Right cardiac atrium (tissue), 5 donors: ENCODE measurements at places on chromosomes 12 and 14.
A peak's percentile ranks its signal among the peaks of the same experiment; 100 is the strongest.

GRCh38 chr12:25195056-25195971, at the start of the genes DNAI7 and ETFRF1:
DNAI7 (minus strand) TSS chr12:25195160; CDS start chr12:25195078, 82 bp downstream.
ETFRF1 (plus strand) TSS chr12:25195237; CDS start chr12:25203957, 8,720 bp downstream.
- peak; percentile 99 for DNase-seq

GRCh38 chr12:113120670-113121370, 14.7 kb downstream of the RASAL1 start:
- no peak for DNase-seq

- peak; percentile 88 for DNase-seq
Observed at GRCh38 chr14:81169711-81170103, 51.1 kb downstream of the GTF2A1 start.

GRCh38 chr12:111111681-111112080, 191.3 kb upstream of the MYL2 start:
- no peak for DNase-seq

DNA sequence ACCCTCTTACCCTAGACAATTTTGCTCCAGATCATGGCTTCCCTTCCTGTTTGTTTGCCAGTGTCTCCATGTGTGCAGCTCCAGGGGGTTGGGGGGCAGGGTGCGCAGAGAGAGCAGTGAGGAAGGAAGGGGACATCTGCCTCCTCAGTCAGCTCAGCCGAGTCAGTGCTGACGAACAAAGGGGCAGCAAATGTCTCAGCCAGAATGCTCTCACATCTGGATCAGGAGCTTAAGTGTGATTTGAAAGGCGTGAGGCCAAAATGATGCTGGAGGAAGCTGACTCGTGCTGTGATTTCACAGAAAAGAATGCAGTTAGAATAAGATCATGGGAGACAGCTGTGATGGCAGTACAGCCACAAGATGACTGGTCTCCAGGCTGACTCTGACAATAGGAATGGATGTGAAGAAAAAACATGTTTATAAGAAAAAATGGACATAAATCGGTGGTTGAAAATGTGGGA, 27.1 kb upstream of the CDK17 start:
- DNase-seq = no peak

GRCh38 chr12:89029961-89030360, 322.3 kb downstream of the DUSP6 start:
- no peak for DNase-seq

DNA sequence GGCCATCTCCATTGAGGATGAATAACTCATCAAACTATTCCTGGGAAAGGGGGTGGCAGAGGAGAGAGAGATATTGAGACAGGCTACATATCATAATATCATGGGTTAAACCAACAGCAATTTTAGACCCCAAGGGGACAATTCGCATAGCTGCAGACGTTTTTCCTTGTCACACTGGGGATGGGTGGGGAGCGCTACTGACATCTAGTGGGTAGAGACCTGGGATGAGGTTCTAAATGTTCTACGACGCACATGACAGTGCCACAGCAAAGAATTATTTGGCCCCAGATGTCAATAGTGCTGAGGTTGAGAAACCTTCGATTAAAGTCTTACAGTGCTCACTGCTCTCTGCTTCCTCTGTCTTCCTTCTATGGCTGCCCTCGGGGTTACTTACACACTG, 425.6 kb downstream of the NRXN3 start:
- no peak for DNase-seq

DNA sequence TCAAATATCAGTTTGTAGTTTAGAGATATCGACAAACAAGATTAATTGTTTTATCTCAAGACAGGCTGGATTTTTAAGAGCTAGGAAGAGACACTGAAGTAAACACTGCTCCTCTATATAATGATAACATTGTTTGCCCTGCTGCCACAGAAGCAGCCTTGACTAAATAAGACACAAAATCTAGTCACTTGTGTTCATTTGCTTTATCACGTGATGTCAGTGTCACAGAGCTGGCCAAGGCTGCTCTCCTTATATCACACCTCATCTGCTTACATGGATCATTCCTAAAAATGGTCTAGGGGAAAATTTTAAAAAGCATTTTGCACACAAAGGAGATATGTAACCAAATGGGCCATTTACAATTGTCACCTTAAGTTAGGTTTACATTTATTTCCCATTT, 64.1 kb downstream of the SOX5 start:
- DNase-seq = no peak

DNA sequence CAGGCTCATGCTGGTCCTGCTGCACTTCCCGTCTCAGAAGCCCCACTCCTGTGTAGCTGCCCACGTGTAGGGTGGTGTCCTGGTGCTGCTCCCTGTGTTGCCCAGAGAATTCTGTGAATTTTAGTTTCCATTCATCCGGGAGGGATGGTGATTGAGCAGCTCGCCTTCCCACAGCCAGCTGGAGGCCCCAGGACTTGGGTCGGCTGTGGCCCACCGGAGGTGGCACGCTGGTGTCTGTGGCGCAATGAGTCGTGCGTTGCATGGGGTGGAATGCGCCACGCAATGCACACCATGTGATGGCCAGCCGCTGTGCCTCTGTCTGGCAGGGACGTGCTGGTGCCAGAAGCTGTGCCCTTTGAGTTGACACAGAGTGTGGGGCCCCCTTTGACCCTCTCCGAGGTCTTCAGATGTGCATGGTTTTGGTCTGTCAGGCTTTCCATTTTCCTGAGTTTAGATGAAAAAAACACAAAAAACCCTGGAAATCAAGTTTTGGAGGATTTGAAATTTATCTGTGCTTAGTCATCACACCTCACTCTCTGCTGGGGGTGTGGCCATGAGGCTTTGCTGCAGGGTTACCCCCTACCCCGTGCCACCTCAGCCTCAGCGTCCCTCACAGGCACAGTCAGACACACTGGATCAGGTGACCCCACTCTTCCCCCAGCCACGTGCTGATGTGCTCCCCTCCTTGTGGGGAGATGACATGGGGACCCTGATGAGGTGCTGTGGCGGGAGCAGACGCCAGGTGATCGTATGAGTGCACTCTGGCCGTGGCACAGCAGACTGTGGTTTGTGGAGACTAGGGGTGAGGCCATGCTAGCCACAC, 64.6 kb downstream of the EP400 start:
- DNase-seq = no peak

- no peak for DNase-seq
Observed at GRCh38 chr12:16499611-16500010, 106.4 kb downstream of the LMO3 start.

DNA sequence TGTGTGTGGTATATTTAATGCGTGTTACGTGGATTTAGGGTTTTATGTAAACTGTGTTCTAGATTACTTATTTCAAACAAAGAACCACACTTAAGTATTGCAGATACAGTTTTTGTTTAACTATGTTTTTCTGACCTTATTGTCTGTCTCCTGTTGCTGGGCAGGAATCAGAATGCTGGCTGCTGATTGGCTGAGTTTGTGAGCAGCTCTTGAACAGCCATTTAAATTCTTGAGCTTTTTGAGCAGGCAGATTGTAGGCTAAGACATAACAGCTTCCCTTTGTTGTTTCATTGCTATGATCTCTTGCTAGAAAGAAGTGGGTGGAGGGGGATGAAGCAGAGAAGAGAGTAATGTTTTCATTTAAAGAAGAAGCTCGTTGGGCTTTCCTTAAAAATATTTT, 52.2 kb downstream of the ATF7IP start:
- peak; percentile 79 for DNase-seq

DNA sequence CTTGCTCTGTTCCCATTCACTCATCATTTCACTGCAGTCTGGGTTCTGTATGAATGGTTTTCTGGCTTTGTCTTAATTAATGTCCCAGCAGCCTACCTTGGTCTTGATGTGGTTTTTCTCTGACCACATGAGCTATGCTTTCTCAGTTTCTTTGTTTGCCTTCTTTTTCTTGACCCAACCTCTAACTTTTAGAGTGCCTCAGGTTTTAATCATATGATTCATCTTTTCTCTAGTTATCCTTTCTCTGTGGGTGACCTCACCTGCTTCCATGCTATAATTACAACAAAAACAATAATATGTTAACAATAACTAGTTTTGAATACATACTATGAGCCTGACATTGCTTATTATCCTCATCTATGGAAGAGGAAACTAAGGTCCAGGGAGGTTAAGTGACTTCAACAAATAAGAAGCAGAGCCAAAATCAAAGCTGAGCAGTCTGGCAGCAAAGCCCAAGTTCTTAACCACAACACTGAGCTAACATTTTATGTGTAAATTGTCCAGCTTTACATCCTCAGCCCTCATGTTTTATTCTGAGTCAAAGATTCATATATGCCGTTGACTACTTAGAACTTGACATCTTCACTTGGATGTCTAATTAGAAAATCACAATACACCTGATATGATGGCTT, 4.7 kb upstream of the EPYC start:
- DNase-seq = no peak

DNA sequence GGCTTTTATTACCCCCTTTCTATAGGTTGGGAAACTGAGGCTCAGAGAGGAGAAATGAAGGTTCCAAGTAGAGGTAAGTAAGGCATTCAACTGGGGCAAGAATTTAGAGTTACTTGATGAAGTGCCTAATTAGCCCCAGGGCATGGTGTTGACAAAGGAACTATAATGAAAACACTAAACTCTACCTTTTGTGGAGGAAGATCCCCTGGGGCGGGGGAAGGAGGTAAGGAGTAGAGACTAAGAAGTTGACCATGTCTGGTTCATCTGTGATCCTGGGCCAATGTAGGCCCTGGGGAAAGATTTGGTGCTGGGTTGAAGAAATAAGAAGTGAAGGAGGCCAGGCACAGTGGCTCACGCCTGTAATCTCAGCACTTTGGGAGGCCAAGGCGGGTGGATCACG, 16.2 kb upstream of the COX6A1 start:
- no peak for DNase-seq

DNA sequence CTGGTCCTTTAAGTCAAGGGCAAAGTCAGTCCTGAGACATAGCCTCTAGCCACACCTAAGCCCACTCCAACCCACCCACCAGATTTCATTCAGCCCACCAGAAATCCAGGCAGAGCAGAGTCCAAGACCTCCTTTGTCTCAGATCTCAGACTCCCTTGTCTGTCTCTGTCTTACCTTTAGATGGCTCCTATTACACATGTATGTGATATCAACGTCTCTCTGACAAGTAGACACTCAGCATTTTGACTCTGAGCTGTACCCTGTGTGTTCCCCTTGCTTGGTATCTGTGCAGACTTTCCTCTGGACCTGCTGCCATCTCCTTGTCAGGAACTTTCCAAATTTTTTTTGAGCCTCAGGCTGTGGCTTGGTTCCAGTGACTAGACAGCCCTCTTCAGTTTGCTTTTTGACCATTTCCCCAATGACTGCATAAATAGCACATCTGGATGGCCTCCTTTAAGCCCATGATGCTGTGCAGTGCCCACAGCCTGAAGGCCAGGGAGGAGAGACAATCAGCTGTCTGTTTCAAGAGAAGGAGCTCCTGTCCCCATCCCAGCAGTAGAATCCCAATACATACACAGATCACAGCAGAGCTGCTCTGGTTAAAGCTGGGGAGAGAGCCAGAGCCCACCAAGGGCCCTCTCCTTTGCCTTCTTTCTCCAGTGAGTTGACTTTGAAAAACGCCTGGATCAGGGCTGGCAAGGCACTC, 7.0 kb downstream of the POU6F1 start:
- DNase-seq = no peak

DNA sequence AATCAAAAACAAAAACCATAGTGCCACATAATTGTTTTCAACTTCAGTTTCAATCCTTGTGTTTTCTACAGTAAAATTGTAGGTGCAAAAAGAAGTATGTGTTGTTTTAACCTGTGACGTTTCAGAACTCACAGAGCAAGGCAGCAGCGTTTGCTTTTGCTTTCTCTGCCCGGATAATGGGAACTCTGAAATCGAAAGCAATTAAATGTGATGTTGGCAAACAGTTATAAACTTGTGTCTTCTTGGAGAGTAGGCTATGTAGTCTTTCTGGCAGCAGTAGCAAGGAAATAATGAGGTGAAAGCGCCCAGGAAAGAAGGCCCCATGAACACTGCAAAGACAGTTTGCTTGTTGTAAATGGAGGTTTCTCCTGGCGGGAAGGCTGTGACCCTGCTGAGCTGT, 39.1 kb downstream of the FNTB start:
- DNase-seq = no peak

GRCh38 chr12:128521981-128522380, 255.0 kb downstream of the TMEM132C start:
- no peak for DNase-seq

DNA sequence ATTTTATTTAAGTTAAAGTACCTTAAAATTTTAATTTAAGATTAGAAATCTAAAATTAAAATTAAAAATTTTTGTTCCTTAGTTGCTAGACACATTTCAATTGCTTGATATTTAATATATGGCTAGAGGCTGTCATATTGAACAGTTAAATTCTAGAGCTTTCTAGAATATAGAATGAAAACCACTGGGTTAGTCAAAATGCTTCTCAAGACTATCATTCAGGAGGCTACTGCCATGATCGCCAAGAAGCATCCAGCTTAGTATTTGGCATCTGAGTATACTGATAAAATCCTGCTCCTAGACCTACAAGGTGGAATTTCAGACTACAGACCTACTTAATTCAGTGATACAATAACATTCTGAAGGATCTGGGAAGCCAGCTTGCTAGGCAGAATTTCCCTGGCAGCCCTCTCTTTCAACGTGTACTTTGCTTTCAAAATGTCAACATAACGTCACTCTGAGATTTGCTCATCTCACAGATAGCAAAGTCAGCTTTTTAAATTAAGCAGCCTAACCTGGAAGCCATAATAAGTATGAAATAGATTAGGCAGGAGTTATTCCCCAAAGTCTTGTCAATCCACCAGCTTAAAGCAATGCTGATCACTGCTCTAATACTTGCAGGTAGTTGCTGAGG, 525.8 kb downstream of the FSCB start:
- DNase-seq = no peak

DNA sequence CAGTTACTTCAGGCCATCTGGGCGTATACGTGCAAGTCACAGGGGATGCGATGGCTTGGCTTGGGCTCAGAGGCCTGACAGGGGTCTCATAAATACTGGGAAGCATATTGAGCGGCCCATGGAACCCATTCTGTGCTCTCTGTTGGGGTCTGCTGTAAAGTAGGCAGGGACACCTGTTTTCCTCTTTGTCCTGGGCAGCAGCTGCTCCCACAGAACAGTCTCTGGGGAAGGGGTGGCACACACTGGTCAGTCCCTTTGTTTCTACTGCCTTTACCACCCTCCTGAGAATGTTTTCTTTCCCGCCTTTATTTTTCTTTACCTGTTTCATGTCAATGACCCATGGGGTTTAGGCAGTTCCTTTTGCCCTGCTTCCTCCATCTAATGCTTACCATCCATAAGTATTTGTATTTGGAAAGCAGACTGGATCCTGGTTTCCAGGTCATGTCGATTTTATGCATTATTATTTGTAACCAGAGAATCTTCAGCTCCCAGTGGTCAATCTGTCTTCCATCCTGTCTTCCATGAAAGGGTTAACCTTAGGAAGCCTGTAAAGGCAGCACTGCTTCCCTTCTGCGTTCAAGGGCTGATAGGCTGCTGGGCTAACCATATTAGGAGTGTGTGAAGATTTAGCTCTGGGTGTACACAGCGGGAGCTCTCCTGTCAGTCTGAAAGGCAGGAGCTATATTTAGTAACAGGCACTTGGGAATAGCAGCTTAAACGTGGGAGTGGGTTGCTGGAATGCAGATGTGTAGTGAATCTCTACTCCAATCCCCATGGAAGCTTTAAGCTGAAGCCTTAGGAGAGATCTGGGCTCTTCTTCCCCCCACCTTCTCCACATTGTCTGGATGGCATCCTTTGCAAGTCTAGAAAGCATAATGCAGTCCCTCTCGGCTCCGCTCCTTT, 124.0 kb downstream of the DYRK2 start:
- no peak for DNase-seq
